A549 treated with DMSO at 1 μM for 4 hours (cell line): ENCODE measurements at places on chromosomes 11 and 22. TPM values are rescaled to one million over a fixed set of nuclear protein-coding genes. Genes with fewer than 3 reads are reported as not detected.

The CDC42EP2 gene
- 14.5 to 16.5 TPM (median 14.8 TPM) in 5 replicates for total RNA-seq

The SMIM35 gene
- not detected in 5 replicates for total RNA-seq

The FEN1 gene
- total RNA-seq, result 105 to 115 TPM (median 109 TPM) in 5 replicates

The TRIM49D2 gene
- not detected in 5 replicates for total RNA-seq

The SHANK2 gene
- 7.1 to 11.1 TPM (median 8.2 TPM) in 5 replicates for total RNA-seq

The TSSK2 gene
- total RNA-seq, result 0.07 TPM in 1 of 5 replicates, not detected in the others

The WT1 gene
- total RNA-seq, result 5.9 to 6.9 TPM (median 6.1 TPM) in 5 replicates

The APOA4 gene
- total RNA-seq, result not detected in 5 replicates

The CELSR1 gene
- total RNA-seq, result 26.2 to 29.4 TPM (median 26.5 TPM) in 5 replicates

The DEPDC7 gene
- 7.2 to 9.7 TPM (median 8.0 TPM) in 5 replicates for total RNA-seq

The CCDC85B gene
- total RNA-seq, result 21.7 to 51.3 TPM (median 42.0 TPM) in 5 replicates

The TECTA gene
- total RNA-seq, result 0.04 to 0.13 TPM (median 0.08 TPM) in 5 replicates

The PPFIBP2 gene
- 9.9 to 14.1 TPM (median 13.7 TPM) in 5 replicates for total RNA-seq

The OR2D2 gene
- total RNA-seq, result not detected in 5 replicates

The UQCC3 gene
- 25.7 to 36.5 TPM (median 31.8 TPM) in 5 replicates for total RNA-seq

The RAPSN gene
- 0.10 to 0.35 TPM (median 0.21 TPM) in 5 replicates for total RNA-seq

The TRIM51 gene
- total RNA-seq, result not detected in 5 replicates

The SAA4 gene
- total RNA-seq, result not detected in 5 replicates

The MIAT gene
- 0.29 to 0.56 TPM (median 0.39 TPM) in 5 replicates for total RNA-seq

The XKR3 gene
- not detected in 5 replicates for total RNA-seq

The OR8I2 gene
- not detected in 5 replicates for total RNA-seq

The KIF18A gene
- 14.7 to 20.6 TPM (median 18.5 TPM) in 5 replicates for total RNA-seq

The SERHL2 gene
- total RNA-seq, result 0.13 to 0.28 TPM (median 0.18 TPM) in 4 of 5 replicates, not detected in the other

The FAM180B gene
- total RNA-seq, result 0.07 TPM in 1 of 5 replicates, not detected in the others

The TIRAP gene
- 6.7 to 8.4 TPM (median 7.9 TPM) in 5 replicates for total RNA-seq

The USP47 gene
- 27.1 to 33.0 TPM (median 30.5 TPM) in 5 replicates for total RNA-seq

The CSF2RB gene
- 0.01 TPM in 1 of 5 replicates, not detected in the others for total RNA-seq

The BLID gene
- 0.10 to 0.29 TPM in 2 of 5 replicates, not detected in the others for total RNA-seq

The KCNA4 gene
- not detected in 5 replicates for total RNA-seq

The TEX12 gene
- not detected in 5 replicates for total RNA-seq

The LAYN gene
- 4.2 to 6.0 TPM (median 5.6 TPM) in 5 replicates for total RNA-seq

The CCDC188 gene
- total RNA-seq, result not detected in 5 replicates

The DMC1 gene
- total RNA-seq, result 2.8 to 5.0 TPM (median 3.5 TPM) in 5 replicates

The KLHDC7B gene
- 0.02 to 0.05 TPM (median 0.05 TPM) in 3 of 5 replicates, not detected in the others for total RNA-seq

The IFITM1 gene
- total RNA-seq, result 0.24 to 1.0 TPM (median 0.52 TPM) in 5 replicates

The SLC22A6 gene
- total RNA-seq, result not detected in 5 replicates

The KRTAP5-9 gene
- not detected in 5 replicates for total RNA-seq

The CCDC116 gene
- total RNA-seq, result 0.05 to 0.06 TPM (median 0.05 TPM) in 3 of 5 replicates, not detected in the others

The GAB2 gene
- 3.9 to 6.1 TPM (median 4.3 TPM) in 5 replicates for total RNA-seq

The WEE1 gene
- 18.7 to 24.6 TPM (median 19.7 TPM) in 5 replicates for total RNA-seq

The MMP8 gene
- total RNA-seq, result not detected in 5 replicates

The PANX3 gene
- not detected in 5 replicates for total RNA-seq

The FAR1 gene
- total RNA-seq, result 47.5 to 69.8 TPM (median 64.6 TPM) in 5 replicates

The MS4A18 gene
- total RNA-seq, result not detected in 5 replicates

The ENTHD1 gene
- not detected in 5 replicates for total RNA-seq
